ENCODE measurements at places on chromosomes 4 and X. TPM values are rescaled to one million over a fixed set of nuclear protein-coding genes. Genes with fewer than 3 reads are reported as not detected.
A peak's percentile ranks its signal among the peaks of the same experiment; 100 is the strongest.

DNA sequence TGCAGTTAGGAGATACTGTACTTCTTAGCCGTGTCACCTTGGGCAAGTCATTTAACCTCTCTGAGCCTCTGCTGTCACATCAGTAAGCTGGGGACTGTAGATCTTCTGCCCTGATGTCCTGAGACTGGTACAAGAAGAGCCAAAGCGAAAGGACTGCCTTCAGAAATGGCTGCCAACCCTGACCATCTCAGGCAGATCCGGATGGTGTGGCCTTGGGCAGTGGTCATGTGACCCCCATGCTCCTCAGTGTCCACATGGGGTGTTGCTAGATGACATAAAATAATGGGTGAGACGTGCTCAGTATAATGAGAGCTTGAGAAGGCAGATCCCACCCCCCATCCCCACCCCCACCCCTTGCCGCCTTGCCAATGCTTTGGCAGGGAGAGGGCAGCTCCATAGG, 60.4 kb upstream of the MTM1 start:
- DNase-seq = no peak

DNA sequence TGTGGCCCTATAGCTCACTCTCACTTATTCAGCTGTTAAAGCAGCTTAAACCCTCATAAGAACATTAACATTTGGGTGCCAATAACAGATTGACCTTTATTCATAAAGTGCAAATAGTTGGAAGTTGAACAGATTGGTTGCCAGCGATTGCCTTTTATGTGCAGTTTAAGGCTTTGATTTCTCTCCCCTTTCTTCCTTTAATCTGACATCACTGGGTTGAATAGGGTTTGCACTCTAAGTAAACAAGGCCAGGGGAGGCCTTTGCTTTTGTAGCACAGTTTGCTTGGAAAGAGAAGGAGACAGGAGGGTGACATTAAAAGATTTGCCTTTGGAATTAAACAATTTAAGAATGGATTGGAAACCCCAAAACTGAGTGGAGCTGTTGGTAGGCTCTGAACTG, 114.3 kb downstream of the NKX6-1 start:
- DNase-seq = no peak

DNA sequence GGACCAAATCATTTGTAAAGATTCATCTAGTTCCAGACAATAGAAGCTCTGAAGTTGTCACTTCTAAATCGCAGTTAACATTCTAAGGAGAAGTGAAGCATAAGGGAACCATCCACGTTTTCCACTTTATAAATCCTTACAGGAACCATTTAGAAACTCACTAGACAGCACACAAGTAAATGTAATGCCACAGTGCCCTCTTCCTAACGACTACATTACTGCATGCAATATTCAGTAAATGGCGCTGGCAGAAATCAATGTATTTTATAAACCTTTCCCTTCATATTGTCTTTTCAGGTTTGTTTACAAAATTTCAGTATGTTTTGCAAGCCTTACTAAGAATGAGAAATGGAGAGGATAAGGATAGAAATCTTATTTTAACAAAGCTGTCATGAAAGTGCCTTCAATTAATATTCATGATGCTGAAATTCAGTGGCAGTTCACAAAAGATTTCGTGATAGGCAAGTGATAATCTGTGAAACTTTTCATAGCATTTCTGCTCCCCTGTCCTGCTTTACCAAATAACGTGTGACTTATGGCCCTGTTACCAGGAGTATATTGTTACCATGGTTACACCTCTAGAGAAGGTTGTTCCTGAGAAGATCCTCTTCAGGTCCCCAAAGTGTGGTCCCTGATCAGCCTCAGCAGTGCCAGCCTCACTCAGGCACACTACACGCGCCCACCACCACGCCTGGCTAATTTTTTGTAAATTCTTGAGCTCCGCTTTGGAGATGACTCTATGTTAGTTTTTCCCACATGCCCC, 54.2 kb downstream of the TMA16 start:
- peak; percentile 75 for DNase-seq

GRCh38 chr4:142563682-142564291, 282.3 kb downstream of the INPP4B start:
- DNase-seq = no peak

Gene PTTG2
- not detected for total RNA-seq

Gene SPARCL1
- total RNA-seq = not detected

Measured in fibroblast of the aortic adventitia (primary cell).